CD4-positive, alpha-beta T cell treated with Interleukin-1 beta for 1 hour (primary cell): ENCODE measurements at places on chromosomes 6 and 20.
A peak's percentile ranks its signal among the peaks of the same experiment; 100 is the strongest.

DNA sequence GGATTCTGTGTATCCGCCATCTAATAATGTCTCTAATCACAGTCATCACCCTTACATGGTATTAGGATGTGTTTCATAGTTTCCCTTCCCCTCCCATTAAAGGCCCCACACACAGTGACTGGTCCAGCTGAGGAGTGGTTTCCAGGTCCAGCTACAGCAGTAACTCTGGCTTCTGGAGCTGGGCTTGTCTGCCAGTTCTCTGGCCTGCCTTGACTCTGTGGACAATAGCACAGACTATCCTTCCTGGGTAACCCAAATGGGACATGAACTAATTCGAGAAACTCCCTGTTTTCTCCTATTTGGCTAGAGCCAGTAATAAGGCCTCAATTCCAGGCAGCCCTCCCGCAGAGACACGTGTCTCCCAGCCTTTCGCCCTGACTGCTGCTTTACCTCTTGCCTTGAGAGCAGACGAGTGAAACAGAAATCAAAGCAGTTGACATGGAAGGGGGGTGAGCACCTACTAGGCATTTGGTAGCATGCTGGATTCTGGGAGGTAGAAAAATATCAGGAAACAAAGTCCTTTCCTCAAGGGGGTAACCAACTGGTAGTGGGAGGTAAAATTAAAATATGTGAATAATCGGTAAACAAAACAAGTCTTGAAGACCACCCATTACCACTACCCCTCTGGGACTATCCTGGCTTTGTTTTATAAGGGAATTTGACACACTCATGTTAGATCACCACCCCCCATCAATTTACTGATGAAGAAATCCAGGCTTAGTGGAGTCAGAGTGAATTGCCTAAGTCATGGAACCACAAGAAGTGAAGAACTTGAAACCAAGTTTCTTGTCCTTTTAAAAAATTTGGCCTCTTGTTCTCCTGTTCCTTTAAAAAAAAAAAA is 1.2 kb downstream of the TRAF3IP2 start:
- no peak for DNase-seq

DNA sequence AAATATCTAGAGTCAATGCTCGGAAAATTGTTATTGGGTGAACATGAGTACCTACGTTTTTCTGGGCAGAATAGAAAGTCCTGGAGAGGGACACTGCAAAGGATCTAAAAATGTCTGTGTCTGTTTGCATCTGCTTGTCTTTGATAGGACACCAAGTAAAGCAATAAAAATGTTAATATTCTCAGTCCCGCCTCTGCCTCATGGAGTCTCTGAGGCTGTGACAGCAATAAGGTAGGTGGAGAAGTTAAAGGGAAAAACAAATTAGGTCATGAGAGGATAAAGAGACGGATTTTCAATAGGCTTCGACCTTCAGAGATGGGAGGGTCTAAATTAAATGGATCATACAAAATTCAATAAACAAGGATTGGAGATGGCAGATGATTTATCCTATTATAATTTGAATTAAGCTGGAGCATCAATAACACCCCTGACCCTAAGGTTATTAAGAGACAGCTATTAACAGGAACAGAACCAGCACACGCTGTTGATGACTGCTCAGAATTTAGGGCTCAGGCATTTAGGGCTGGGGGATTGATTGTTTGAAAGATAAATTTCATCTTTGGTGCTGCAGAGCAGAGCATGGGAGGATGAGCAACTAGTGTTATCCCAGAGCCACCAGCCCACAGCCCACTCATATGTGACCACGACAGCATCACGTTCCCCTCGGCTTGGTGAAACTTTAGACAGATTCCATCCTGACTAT is 620.3 kb upstream of the CDH4 start:
- no peak for DNase-seq

DNA sequence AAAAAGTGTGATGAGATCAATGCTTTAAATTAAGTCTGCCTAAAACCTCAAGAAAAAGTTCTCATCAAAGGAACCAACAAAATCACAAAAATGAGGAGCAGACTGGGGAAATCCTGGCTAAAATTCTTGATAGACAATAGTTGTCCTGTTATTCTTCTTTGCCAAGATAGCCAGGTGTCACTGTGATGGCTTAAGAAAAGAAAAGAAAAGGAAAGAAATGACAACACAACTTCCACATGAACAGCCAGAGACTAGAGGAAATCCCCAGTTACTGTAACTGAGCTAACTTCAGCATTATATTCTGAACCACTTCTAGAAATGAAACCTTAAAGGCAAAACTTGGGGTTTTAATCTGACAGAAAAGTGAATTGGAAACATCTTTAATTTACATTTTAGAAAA is 129.6 kb downstream of the CD24 start:
- DNase-seq = no peak

GRCh38 chr6:136191606-136192312 is 58.4 kb downstream of the MTFR2 start:
- no peak for DNase-seq

DNA sequence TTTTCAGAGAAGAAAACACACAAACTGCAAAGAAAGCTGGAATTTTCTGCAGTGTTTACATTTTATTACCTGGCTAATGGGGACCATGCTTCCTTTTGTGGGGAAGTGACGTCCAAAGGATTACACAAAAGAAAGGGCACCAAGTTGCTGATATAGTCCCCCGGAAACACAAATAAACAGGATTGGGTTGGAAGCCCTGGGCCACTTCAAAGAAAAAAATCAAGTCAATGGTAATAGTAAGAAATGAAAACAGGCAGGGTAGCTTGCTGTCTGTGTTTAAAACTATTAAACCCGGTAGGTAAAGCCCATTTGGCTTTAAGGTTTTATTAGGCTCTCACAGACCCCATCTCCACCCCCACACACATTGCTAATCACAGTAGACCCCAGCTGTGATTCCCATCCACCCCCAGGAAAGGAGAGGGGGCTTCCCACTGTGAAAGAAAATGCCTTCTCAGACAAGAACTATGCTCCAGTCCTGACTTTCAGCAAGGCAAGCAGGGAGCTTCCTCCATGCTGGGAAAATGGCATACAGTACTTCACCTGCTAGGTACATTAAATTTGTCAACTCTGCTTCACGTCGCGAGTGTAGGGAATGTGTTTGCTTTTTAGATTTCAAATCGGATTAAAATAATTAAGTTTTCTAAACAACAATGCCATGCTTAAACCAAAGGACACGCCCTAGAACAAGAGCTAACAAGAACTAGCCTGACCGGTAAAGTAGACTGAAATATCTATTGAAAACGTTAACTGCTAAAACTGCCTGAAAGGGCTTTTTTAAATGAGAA is 1.1 kb downstream of the PERP start:
- DNase-seq = no peak

DNA sequence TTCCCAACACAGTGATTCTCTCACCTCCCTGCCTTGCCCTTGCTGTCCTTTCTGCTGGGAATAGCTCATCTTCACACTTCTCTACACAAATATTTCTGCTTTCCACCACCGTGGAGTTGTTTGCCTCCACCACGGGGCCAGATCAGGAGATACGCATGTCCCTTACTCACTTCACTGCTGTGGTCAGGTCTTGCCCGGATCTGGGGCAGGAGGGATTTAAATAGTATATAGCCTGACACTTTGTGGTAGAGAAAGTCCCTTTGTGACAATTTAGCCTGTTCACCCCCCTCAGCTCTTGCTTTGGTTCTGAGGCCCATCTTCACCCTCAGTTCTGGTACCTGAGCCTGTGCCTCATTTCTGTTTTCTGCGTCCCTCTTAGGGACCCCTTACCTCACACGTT is 92.6 kb upstream of the PREP start:
- no peak for DNase-seq

- no peak for DNase-seq
These were observed 823.7 kb upstream of the MAN1A1 start for GRCh38 chr6:120173250-120173649.

- DNase-seq = peak; percentile 2
These were observed 793 bp upstream of the FAM50B start for GRCh38 chr6:3848380-3848779.

- DNase-seq = no peak
These were observed 711.9 kb upstream of the EYS start for GRCh38 chr6:66418906-66419305.

DNA sequence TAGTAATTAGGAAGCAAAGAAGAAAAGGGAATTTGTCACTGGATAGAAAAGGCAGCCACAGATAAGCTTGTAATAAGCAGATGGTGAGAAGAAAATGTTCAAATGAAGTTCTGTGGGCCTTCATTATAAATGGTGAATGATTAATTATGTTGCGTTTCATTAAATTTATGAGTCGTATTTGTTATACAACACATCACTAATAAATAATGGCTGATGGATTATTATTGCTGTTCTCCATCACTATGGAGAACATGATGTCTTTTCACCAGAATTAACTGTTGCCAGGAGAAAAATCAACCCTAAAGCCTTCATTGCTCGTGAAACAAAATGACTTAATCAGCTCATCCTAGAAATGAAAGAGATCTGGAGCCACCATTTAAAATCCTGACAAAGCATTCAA is 158.5 kb downstream of the BTBD3 start:
- no peak for DNase-seq

GRCh38 chr6:139369568-139370282 is 4.7 kb downstream of the CITED2 start:
- DNase-seq = peak; percentile 59

DNA sequence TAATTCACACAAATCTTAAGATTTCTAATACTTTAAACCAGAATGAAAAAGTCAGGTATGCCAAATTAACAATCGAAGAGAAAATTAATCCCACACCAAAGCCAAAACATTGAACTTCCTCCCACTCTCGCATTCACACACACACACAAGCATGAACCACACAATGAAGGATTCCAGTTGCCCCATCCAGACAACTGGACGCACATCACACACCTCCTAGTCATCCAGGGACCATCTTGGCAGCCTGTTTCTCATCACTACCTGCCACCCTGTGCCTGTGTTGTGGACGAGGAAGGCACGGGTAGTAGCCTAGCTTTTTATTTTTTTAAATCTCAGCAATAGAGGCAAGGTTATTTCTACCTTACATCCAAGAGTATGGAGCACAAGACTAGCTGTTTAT is 15.2 kb downstream of the B4GALT5 start:
- no peak for DNase-seq

DNA sequence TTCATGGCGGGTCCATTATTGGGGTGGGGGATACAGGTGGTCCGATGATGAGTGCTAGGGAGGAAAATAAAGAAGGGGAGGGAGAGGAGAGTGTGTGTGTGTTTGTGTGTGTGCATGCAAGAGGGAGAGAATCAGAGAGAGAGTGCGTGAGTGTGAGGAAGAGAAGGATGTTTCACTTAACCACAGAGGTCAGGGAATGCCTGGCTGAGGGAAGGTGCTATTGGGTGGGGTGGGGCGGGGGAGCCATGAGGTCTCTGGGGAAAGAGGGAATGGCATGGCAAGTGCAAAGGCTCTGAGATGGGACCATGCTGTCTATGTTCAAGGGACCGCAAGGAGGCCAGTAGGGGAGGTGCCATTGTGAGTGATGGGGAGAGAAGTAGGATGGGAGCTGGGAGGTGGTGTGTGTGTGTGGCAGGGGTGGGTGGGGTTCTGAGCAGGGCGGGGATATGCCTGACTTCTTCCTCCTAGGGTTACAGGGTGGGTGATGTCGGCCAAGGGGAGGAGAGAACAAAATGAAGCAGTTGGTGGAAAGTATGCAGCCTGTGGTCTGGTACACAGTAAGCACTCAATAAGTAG is 23.0 kb downstream of the CEBPB start:
- no peak for DNase-seq

- DNase-seq = no peak
These were observed 286.8 kb downstream of the HACE1 start for GRCh38 chr6:104572901-104573300.

DNA sequence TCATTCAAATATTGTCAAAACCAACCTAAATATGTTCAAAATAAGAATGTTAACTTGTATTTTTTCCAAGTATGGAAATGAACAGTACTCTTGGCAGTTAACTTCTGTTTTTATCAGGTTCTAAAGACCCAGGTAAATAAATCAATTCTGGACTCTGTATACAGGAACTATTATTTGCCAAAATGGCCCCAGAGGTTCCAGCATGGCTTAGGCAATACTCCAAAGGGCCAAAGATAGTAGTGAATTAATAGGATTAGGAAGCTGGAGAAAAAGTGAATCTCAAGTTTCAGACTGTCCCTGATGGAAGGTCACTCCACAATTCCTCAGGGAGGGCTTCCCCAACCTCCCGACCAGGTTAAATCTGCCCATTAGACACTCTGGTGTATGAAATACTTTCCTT is 6.7 kb downstream of the BACH2 start:
- no peak for DNase-seq

- DNase-seq = no peak
These were observed 62.0 kb upstream of the TASP1 start for GRCh38 chr20:13700761-13701160.

GRCh38 chr6:150028799-150029198 is 3.5 kb upstream of the RAET1L start:
- no peak for DNase-seq

GRCh38 chr20:32908334-32909292 is 49.9 kb downstream of the EFCAB8 start:
- no peak for DNase-seq

- peak; percentile 66 for DNase-seq
These were observed 10.1 kb downstream of the EZR start for GRCh38 chr6:158808941-158809678.

DNA sequence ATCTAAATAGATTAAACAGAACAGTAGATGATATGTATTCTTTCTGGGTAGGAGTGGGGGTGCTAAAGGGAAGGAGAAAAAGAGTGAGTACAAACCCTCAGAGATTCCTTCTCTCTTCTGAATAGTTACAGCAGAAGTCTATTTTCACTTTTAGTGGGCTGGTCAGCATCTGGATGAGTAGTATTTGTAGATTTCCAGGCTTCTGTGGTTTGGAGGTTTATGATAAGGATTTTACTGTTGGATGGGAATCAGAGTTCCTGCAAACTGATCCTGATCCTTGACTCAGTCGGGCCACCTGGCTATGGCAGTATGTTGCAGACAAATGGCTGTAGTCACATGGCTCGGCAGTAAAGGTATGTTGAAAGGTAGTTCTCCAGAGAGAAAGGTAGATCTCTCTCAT is 84.3 kb upstream of the IFNGR1 start:
- no peak for DNase-seq

- DNase-seq = peak; percentile 27
These were observed 467.3 kb downstream of the PREX1 start for GRCh38 chr20:48360342-48360975.

GRCh38 chr6:90859612-90860011 is 272.7 kb upstream of the MAP3K7 start:
- DNase-seq = no peak

DNA sequence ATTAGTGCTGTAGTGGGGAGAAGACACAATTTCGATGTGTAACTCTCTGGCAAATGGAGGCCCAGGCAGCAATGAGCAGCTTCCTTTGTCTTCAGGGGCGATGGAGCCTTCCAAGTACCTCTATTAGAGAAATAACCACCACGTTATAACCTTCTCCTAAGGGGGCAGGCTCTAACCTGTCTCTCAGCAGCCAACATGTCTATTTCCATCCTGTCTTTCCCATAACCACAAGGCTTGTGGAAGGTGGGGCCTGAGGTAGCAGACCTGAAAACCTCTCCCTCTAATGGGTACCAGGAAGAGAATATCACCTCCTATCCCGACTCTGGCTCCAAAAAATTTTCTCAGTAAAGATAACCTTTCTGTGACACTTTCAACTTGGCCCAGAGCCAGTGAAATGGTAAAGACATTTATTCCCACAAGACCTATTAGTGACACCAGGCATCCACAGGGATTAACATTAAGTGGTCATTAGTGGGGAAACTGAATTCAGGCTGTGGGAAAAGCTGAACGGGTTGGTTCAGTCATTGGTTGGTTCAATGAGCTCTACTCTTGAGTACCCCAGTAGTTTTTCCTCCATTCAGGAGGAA is 4.0 kb downstream of the PEX6 start:
- DNase-seq = no peak
